ENCODE measurements at places on chromosomes 7 and 10. TPM values are rescaled to one million over a fixed set of nuclear protein-coding genes. Genes with fewer than 3 reads are reported as not detected.

The CTAGE8 gene
- total RNA-seq = 0.13 TPM

The RBM48 gene
- 9.2 TPM for total RNA-seq

GRCh38 chr7:40498924-40499510, 364.2 kb downstream of the SUGCT start:
- no peak for DNase-seq

GRCh38 chr10:120969219-120969645, 118.1 kb downstream of the WDR11 start:
- no peak for DNase-seq

GRCh38 chr7:71972534-71972933, 439.6 kb downstream of the CALN1 start:
- DNase-seq = no peak

DNA sequence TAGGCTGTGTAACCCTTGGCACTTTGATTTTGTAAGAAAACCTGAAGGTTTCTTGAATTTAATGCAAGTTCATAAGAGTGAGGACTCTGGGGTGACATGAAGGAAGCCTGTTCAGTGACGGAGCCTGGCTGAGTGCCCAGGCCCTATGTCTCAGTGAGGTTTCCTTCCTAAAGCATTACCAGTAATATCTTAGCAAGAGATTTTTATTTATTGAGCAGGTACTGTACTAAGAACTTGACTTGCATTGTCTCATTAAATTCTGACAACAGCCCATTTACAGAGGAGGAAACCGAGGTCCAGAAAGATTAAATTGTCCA, 197.2 kb downstream of the HECW1 start:
- DNase-seq = no peak

DNA sequence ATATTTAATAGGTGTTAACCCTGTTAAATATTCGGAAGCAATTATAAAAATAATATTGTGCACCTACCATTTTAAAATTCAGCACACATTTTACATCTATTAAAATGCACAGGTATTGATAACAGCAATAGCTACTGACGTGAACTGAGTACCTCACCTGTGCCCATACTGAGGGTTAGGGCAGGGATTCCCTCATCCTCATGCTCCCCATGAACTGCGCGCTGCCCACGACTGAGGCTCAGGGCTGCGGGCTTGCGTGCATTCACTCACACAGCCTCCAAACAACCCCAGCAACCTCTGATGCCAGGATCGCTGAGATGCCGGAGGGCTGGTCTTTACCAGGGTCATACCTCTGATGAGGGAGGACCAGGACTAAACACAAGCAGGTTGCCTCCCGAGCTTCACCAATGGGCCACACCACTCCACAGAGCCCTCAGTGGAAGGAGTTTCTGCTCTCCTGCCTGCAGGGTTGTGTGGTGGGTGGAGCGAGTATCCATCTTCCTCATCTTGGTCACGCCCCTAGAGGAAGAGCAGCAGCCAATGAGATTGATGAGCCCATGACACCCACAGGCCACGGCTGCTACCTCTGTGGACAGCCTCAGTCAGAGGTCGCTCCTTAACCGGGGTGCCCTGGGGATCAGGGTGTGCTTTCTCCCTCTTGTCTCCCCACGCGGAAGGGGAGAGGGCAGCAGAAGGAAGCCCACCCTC, 478.3 kb downstream of the TNS3 start:
- no peak for DNase-seq

DNA sequence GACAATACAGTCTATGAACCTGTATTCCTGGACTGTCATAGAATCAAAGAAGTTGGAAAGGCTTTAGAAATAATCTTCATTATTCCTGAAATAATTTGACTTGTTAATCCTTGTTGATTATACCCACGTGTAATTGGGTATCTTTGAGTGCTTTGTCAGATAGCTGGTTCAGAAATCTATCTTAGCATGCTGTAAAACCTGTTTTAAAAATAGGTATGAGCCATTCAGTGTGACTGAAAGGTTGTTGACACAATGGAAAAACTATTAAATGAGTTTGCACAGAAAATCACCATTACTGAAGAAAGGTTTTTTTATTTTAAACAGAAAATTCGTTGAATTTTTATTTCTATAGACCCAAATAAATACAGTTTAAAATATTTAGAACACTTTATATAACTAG, 38.7 kb downstream of the PHTF2 start:
- DNase-seq = no peak

DNA sequence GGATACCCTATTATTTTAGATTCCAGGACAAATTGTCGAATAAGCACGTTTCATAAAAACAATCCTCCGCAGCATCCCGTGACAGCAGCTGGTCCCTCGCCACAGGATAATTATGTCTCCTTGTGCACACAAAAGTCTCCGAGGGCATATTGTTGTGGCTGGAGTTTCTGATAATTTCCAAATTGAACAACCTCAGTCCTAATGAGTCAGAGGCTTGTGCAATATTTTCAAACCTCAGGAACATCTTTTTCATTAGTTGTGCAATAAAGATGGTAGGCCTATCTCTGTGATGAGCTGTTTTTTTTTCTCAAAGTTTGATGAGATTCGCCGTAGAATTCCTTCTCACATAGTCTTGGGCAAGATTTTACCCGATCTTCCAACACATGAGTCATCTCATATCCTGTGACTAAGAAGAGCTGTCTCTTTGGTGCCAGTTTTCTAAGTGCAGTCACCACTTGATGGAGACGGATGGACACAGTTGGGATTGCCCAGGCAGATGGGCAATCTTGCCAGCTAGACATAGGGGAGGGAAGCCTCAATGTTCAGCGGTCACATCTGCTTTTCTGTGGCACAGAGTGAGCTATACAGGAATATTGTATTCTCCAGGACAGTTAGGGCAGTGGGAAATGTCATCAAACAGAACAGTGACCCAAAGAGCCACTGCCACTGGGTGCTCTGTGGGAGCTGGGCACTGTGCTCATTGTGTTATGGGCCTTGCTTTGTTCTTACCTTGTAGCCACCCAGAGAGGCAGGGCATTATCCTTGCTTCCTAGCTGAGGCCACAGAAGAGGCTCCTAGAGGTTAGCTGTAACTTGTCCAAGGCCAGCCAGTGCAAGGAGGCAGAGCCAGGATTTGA, 7.8 kb downstream of the HTRA1 start:
- no peak for DNase-seq

GRCh38 chr10:71025535-71025934, 137.2 kb upstream of the PCBD1 start:
- no peak for DNase-seq

DNA sequence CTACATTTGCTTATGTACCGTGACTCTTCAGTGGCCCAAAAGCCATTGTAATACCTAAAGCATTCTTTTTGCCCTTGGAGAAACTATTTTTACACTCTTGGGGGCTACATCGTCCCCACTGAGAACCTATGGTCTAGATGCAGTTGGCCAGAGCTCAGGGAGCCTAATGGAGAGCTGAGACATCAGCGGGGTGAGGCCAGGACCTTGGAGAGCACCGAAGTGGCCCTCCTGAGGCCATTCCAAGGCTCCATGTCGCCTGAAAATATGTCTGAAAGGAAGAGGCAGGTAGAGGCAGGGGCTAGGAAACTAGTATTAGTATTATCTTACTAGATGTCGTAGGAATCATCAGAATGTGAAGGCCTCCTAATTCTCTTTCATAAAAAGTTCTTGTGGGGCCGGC, 4.9 kb downstream of the PKD2L1 start:
- no peak for DNase-seq

DNA sequence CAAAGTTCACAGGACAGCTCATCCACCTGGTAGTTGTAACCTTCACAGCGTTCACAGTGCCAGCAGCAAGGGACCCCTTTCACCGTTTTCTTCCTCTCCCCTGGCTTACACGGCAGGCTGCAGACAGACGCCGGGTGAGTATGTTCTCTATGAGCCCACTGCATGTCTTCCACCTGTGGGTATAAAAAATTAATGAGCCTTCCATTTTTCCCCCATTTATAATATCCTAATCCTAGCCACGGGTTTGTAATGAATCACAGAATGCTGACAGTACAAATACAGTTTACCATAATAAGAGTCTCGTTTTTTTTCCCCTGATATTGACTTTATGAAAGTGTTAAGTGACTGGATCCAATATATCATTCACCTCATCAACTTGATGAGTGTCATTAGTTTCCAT, 719.0 kb downstream of the GRM8 start:
- no peak for DNase-seq

DNA sequence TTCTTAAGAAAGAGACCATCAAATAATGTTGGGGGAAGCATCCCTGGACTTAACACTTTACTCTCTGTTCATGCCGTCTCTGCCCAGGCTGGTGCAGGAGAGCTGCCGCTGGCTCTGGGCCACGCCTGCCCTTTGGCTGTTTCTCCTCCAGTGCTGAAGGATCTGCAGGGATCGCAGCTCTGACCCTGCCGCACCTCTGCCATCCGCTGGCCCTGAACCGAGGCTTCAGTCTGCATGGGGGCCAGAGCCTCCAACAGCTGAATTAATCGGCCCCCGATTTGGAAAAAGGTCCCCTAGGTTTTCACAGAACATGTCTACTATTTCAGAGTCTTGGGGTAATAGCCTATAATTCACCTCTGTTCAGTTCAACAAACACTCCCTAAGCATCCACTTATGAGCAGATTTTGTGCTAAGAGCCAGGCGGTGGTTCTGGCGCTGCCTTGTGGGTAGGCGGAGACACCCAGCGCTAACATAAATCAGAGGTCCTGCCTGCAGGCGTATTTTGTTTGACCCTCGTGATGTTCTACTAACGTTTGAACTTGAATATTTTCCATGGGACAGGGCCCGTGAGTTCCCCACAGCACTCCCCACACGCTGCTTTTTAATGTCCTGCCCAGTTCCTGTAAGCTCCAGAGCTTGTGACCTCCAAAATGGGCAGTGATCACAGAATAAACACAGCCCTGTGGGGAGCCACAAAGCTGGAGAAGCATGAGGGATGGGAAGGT, 99.0 kb downstream of the DYNC2I1 start:
- no peak for DNase-seq

GRCh38 chr7:6403907-6404306, 43.8 kb downstream of the DAGLB start:
- no peak for DNase-seq

All from dermis microvascular lymphatic vessel endothelial cell (primary cell).